ENCODE measurements at places on chromosomes 1 and 21. TPM values are rescaled to one million over a fixed set of nuclear protein-coding genes. Genes with fewer than 3 reads are reported as not detected.

DNA sequence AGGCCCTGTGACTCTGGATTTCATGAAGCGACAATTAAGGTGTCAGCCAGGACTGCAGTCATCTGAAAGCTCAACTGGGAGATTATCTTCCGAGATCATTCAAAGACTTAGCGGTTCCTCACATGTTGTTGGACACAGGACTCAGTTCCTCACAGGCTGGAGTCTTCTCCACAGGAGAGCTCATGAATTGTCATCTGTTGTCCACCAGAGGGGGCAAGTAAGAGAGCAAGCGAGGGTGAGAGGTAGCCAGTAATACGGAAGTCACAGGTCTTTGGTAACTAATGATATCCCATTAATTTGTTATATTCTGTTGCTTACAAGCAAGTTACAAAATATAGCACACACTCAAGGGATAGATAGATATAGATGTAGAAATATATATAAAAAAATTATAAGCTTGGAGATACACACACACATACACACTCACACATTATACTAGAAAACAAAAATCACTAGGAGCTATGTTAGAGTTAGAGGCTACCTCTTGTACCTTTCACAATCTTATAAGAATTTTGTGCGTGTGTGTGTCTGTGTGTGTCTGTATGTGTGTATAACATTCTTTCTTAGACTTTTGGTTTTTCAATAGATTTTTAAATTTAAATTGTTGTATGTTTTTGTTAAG, 1695.3 kb downstream of the BRINP3 start:
- H3K4me1 ChIP-seq, result no peaks in the 10 kb centered on the region
- no peaks in the 10 kb centered on the region for H3K27me3 ChIP-seq
- no peak for DNase-seq
- H3K36me3 ChIP-seq, result no peaks in the 10 kb centered on the region
- no peak overlapping the region for H3K4me3 ChIP-seq

DNA sequence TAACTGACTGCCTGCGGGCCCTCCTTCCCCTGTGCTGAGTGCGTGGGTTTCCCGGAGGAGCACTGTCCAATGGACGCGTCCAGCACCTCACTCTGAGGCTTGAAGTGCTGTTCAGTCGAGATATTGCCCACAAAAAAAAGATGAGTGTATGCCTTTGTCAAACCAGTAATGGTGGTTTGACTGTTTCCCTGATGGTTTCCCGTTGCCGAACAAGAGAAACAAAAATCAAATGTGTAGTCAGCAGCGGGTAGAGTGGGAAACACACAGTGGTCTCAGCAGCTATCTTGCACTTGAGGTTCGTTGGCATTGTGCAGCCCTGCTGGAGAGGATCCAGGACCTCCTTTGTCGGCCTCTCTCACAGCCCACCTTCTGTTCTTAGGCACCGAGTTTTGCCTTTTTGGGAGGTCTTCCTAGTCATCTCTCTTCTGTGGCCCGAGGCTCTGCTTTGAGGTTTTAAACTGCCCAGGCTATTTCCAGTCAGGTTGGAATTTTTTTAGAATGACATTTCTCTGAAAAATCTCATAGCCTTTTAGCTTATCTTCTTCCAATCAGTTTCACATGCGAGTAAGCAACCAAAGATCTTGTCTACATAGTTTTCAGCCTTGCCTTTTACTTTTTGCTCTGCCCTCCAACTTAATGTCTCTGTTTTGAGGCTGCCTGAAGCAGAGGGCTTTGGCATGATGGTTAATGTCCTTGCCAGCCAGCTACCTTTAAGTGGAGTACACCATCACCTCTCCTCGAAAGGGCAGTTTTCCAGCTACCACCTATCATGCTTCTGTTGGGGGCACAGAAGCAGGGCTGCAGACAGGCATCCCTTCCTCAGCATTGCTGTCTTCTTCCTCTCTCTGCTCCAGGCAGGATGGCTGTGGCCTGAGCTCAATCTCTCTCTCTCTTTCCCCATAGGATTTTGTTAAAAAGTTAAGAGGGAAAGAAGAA, 132.3 kb downstream of the URB2 start:
- H3K4me1 ChIP-seq, result no peaks in the 10 kb centered on the region
- H3K27me3 ChIP-seq, result no peaks in the 10 kb centered on the region
- no peaks in the 10 kb centered on the region for H3K36me3 ChIP-seq
- no peak overlapping the region for H3K4me3 ChIP-seq
- DNase-seq, result no peak

DNA sequence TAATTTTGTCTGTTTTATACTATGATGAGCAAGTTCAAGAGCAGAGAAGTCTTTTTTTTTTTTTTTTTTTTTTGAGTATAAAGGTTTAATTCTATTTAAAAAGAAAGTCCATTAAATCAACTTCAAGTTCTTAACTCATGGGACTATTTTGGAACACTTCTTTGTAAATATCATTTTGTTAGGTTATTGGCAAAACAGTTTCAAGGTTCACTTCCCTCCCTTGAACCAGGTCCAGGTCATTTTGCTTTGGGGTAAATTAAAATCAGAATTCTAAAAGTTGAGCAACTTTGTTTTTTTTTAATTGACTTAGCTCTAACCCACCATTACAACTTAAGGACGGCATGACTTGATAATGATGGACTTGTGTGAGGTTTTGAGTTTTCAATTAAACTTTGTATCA, 72.3 kb downstream of the WLS start:
- no peak for DNase-seq
- no peaks in the 10 kb centered on the region for H3K36me3 ChIP-seq
- H3K27me3 ChIP-seq, result no peaks in the 10 kb centered on the region
- no peak overlapping the region for H3K27ac ChIP-seq

DNA sequence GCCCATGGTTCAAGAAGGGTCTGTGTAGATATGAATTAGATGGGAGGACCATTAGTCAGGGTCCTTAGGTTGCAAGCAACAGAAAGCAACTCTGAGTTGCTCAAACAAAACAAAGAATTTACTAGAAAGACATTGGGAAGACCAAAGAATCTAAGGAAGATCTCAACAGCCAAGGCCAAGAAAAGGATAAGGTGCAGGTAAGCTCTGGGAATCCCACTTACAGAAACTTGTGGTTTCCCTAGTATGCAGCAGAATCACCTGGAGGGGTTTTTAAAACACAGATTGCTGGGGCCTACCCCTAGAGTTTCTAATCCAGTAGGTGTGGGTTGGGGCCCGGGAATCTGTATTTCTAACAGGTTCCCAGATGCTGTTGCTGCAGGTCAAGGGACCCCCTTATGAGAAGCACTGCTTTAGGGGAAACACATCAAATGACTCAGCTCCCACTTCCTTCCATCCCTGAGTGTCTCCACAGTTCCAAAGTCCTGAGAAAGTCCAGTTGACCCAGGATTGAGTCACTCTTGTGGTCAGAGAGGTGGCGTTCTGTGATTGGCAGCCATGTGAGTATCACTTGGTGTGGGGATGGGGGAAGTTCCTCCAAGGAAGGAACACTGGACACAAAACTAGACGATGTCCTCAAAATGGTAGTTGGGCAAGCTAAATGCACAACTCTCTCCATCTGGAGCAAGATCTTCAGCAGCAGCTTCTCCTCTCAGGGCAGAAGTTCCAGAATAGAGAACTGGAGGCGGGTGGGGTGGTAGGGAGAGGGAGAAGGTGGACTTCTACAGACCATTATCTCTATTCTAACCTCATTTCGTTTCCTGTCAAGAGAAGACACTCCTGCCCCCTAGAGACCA, 24.2 kb upstream of the EYA3 start:
- no peak for DNase-seq
- peak overlapping the region; percentile 31 for H3K27ac ChIP-seq
- no peaks in the 10 kb centered on the region for H3K27me3 ChIP-seq
- H3K4me3 ChIP-seq, result no peak overlapping the region

GRCh38 chr1:116916533-116917445, 7.1 kb downstream of the PTGFRN start:
- no peak overlapping the region for H3K27ac ChIP-seq
- H3K4me3 ChIP-seq, result no peak overlapping the region
- H3K36me3 ChIP-seq, result no peaks in the 10 kb centered on the region
- peaks cover 9% of the 10 kb centered on the region for H3K4me1 ChIP-seq
- H3K27me3 ChIP-seq, result no peaks in the 10 kb centered on the region

- DNase-seq, result no peak
- H3K4me3 ChIP-seq, result no peak within 1 kb of the TSS
- H3K4me1 ChIP-seq, result no peaks in the 10 kb centered on the region
- H3K36me3 ChIP-seq, result no peaks in the 10 kb centered on the region
- H3K27me3 ChIP-seq, result no peaks in the 10 kb centered on the region
These were observed at the start of gene ELAVL4 for GRCh38 chr1:50108497-50109059. TSS of gene ELAVL4 (plus strand) at chr1:50108920. CDS start at chr1:50109190, 270 bp downstream.

GRCh38 chr1:207463021-207463420, 8.9 kb downstream of the CR2 start:
- H3K4me1 ChIP-seq, result no peaks in the 10 kb centered on the region
- no peak for DNase-seq
- H3K27me3 ChIP-seq, result no peaks in the 10 kb centered on the region
- H3K36me3 ChIP-seq, result no peaks in the 10 kb centered on the region
- H3K4me3 ChIP-seq, result no peak overlapping the region

- no peaks in the 10 kb centered on the region for H3K4me1 ChIP-seq
- H3K27me3 ChIP-seq, result no peaks in the 10 kb centered on the region
- H3K36me3 ChIP-seq, result no peaks in the 10 kb centered on the region
- no peak overlapping the region for H3K27ac ChIP-seq
- no peak overlapping the region for H3K4me3 ChIP-seq
These were observed 40.1 kb downstream of the S100A10 start for GRCh38 chr1:151953409-151954094.

- H3K4me1 ChIP-seq, result peaks cover 11% of the 10 kb centered on the region
- no peaks in the 10 kb centered on the region for H3K36me3 ChIP-seq
- no peak overlapping the region for H3K4me3 ChIP-seq
- no peak for DNase-seq
- H3K27ac ChIP-seq, result no peak overlapping the region
These were observed 27.7 kb downstream of the FMO2 start for GRCh38 chr1:171212607-171213351.

- H3K4me3 ChIP-seq, result no peak overlapping the region
- no peak for DNase-seq
- H3K36me3 ChIP-seq, result peaks cover 2% of the 10 kb centered on the region
- no peaks in the 10 kb centered on the region for H3K27me3 ChIP-seq
These were observed 199.5 kb downstream of the GPATCH2 start for GRCh38 chr1:217431395-217431794.

GRCh38 chr1:14598498-14599182, at the start of gene KAZN:
TSS of gene KAZN (plus strand) at chr1:14598685.
- H3K4me1 ChIP-seq, result peaks cover 7% of the 10 kb centered on the region
- no peak for DNase-seq
- peaks cover 3% of the 10 kb centered on the region for H3K27me3 ChIP-seq
- H3K27ac ChIP-seq, result no peak within 1 kb of the TSS
- H3K36me3 ChIP-seq, result no peaks in the 10 kb centered on the region
- H3K4me3 ChIP-seq, result no peak within 1 kb of the TSS

DNA sequence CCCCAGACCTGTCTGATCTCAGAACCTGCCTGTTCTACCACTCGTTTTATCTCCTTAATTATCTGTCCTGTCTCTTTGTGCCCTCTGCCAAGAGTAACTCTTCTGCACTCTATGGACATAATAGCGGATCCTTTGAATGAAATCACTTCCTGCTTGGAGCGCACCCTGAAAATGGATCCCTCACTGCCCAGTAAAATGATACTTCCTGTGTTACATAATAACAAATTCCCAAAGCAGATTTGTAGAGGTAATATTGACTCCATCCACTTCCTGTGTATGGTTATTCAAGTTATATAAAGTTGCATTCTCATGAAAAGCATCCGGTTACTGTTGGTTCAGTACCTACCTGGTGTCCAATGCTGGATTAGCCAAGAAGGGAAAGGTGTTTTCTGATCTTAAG, 246.0 kb downstream of the TRABD2B start:
- H3K27me3 ChIP-seq, result no peaks in the 10 kb centered on the region
- no peaks in the 10 kb centered on the region for H3K4me1 ChIP-seq

DNA sequence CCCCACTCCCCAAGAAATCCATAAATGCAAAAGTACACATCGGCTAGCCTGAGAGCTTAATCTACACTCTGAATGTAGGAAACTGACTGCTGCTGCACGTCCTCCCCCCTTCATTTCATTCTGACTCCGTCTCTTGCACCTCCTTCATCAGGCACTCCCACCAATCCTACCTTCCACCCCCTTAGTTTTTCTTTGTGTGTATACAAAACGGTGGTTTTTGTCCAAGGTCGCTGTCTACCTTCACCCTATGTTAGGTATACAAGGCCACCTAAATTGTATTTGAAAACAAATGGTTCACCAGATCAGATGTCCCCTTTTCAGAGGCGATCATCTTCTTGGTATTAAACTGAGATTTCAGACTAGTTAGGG, 1.9 kb downstream of the WDR26 start:
- DNase-seq, result peak; percentile 43
- peak overlapping the region; percentile 97 for H3K27ac ChIP-seq
- H3K36me3 ChIP-seq, result no peaks in the 10 kb centered on the region
- H3K27me3 ChIP-seq, result no peaks in the 10 kb centered on the region

DNA sequence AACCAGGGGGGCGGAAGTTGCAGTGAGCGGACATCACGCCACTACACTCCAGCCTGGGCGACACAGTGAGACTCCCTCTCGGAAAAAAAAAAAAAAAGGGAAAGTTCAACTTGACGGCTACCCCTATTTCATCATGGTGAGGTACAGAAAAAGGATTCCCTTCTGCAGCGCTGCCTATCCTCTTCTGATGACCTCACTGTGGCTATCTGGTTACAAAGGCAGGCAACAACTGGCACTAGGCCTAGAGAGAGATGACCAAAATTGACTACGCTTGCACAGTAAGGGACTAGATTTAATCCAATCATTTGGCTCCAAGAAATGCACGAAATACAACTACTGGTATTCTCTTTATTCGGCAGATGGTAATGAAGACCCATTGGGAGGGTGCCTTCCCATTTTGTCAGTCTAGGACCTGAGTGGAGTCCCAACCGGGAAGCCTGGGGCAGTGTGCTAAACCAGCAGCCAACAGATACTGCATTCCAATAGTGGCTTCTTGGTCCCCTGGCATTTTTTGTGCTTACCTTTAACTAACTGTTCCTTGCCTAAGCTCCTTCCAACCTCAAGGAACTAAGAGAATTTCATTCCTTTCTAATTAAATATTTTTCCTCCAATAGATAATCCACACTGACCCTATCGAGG, 36.6 kb downstream of the ITPKB start:
- H3K27ac ChIP-seq, result peak overlapping the region; percentile 97

GRCh38 chr1:232110281-232111090, 483.9 kb downstream of the DISC1 start:
- no peak overlapping the region for H3K27ac ChIP-seq
- no peak overlapping the region for H3K4me3 ChIP-seq
- H3K27me3 ChIP-seq, result no peaks in the 10 kb centered on the region

ALPL gene
- 3.3 TPM for total RNA-seq

ALX3 gene
- total RNA-seq, result not detected

LYPLAL1 gene
- total RNA-seq, result 10.7 TPM

INSRR gene
- total RNA-seq, result not detected

PDZK1 gene
- total RNA-seq, result 85.4 TPM

NUP210L gene
- total RNA-seq, result not detected

IL10 gene
- total RNA-seq, result 1.4 TPM

DYNLT5 gene
- 1.3 TPM for total RNA-seq

Measured in liver (tissue), 10 donors.